MCF 10A (cell line): ENCODE measurements at places on chromosomes 12 and 14. TPM values are rescaled to one million over a fixed set of nuclear protein-coding genes. Genes with fewer than 3 reads are reported as not detected.

The ASPG gene
- 0.05 and 0.12 TPM in 2 replicates for total RNA-seq

- no peak for DNase-seq
Measured at GRCh38 chr14:78292003-78292402, 121.8 kb downstream of the NRXN3 start.

DNA sequence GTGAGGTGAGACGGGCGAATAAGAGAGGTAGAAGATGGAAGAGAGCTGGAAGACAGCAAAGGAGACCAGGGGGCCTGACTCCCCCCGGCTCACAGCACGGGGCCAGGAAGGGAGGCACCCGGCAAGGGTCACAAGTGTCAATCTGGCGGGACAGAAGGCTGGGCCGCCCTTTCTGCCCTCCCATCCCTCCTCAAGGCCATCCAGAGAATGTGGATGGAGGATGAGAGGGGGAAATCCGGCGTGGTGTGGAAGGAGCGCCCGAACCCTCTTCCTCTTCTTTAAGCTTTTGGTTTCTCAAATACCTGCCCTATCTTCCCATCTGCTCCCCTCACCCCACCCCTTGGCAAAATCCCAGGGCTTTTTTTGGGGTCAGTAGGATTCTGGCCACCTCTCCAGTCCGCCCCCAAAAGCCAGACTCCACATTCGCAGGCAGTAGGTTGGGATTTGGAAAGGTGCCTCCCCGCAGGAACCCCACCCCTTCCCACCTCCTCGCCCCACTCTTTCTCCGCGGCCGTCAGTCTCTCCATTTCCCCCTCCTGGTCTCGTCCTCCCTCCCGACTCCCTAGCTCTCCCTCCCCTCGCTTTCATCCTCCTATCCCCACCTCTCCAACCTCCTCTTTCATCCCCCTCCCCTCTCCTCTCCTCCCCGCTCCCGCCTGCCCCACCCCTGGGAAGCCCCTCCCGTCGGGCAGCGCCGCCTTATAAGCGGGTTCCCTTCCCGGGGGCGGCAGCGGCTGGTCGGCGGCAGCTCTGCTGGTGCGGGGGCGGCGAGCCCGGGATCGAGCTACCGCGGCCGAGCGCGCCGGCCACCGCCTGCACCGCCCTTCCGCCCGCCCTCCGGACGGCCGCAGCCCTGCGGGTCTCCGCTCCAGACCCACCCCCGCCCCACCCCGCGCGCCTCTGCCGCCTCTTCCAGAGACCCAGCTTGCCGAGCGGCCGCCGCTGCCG lies at the start of gene PTMS:
PTMS (plus strand) TSS at position 730 of the 948 bp plus-strand sequence. CDS start 343 bp downstream, outside the sequence.
- DNase-seq = peak; percentile 96

DNA sequence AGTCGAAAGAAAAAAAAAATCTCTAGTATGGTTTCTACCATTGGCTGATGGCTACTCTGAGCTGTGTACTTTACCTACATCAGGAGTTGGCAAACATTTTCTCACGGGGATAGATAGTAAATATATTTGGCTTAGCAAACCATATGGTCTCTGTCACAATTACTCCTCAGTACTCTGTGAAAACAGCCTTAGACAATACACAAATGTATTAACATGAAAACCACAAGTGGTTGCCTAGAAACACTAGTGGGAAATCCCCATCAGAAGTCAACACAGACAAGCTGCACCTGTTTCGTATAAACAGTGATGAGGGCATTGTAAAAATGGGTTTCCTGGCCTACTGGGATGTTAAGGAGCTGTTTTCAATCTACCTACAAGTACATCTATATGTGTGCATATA lies 84.6 kb upstream of the NAV3 start:
- no peak for DNase-seq

DNA sequence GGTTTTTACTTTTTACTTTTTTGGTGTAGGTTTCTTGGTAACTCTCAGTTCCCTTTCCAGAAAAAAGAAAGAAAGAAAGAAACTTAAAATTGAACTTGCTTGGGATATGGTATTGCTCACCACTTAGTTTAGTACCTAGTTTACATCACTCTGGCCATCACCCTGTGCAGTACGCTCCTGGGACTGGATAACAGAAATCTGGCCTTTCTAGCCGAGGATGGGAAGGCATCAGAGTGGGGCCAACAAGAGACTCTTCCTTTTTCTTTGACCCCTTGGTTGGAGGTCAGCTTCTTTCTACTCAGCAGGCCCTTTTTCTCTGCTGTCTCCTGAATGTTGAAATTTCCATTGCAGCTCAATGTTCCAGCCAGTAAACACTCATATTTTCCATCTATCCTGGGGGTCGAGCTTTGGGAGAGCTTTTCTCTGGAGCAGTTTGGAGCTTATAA lies 156.6 kb downstream of the TGFB3 start:
- no peak for DNase-seq

GRCh38 chr12:1606021-1606622 lies 11.7 kb upstream of the FBXL14 start:
- DNase-seq = peak; percentile 99

- peak; percentile 58 for DNase-seq
Measured at GRCh38 chr12:3698218-3698974, 54.5 kb downstream of the CRACR2A start.

GRCh38 chr14:102396521-102396920 lies 33.8 kb downstream of the TECPR2 start:
- no peak for DNase-seq
